ENCODE measurements at places on chromosomes 2 and 18.

DNA sequence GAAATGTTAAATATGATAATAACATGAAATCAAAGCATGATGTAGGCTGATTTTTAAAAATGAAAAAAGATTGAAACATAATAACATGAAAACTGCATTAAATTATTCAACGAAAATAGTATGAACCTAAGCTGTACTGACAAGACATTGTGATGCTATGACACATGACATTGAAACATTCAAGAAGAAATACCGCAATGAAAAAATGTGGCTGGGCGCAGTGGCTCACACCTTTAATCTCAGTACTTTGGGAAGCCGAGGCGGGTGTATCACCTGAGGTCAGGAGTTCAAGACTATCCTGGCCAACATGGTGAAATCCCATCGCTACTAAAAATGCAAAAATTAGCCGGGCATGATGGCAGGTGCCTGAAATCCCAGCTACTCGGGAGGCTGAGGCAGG lies 14.6 kb downstream of the CXCR1 start:
- DNase-seq, result no peak

- no peak for DNase-seq
Observed at GRCh38 chr2:46841621-46842020, 74.0 kb downstream of the MCFD2 start.

GRCh38 chr2:15642011-15642814 lies 50.5 kb downstream of the DDX1 start:
- no peak for DNase-seq

DNA sequence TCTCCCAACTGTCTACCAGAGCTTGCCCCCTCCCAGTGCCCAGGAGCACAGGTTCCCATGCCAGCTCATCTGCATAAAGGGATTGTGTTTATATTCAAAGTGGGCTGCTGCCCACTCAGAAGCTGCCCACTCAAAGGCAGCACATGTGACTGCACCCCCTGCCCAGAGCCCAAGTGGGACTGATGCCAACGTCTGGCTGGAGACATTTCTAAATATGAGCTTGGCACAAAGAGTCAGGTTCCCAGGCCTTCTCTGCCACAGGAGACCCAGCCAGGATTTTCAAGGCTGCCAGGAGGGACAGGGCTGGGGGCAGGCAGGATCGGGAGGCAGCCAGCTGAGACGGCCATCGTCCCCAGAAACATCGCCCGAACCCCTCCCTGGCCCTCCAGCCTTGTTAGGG lies 67.1 kb downstream of the ZBTB7C start:
- DNase-seq, result no peak

- DNase-seq, result no peak
Observed at GRCh38 chr2:18626958-18627650, 37.7 kb upstream of the NT5C1B start.

- no peak for DNase-seq
Observed at GRCh38 chr2:230471074-230471473, 55.1 kb downstream of the SP100 start.

- no peak for DNase-seq
Observed at GRCh38 chr2:200655918-200656580, 70.2 kb downstream of the AOX1 start.

Measured in cerebellar nuclear complex (tissue), 1 donor.